ENCODE measurements at places on chromosomes 2 and 18. TPM values are rescaled to one million over a fixed set of nuclear protein-coding genes. Genes with fewer than 3 reads are reported as not detected.

IL1RL1 gene
- total RNA-seq = 6.3 TPM

RPL37A gene
- 2,277 TPM for total RNA-seq

ACOXL gene
- not detected for total RNA-seq

STAT4 gene
- total RNA-seq = 3.6 TPM

DOK6 gene
- total RNA-seq = 1.3 TPM

GTF2A1L gene
- 0.29 TPM for total RNA-seq

ANKRD62 gene
- total RNA-seq = not detected

TACR1 gene
- 2.4 TPM for total RNA-seq

PIEZO2 gene
- 26.2 TPM for total RNA-seq

RESP18 gene
- not detected for total RNA-seq

ELOA2 gene
- not detected for total RNA-seq

TTN gene
- 23.4 TPM for total RNA-seq

CABLES1 gene
- 18.1 TPM for total RNA-seq

FAHD2B gene
- total RNA-seq = 17.7 TPM

UGT1A10 gene
- total RNA-seq = not detected

ALPP gene
- not detected for total RNA-seq

TGFBRAP1 gene
- 29.8 TPM for total RNA-seq

RTTN gene
- 29.8 TPM for total RNA-seq

LRP1B gene
- 29.8 TPM for total RNA-seq

TUBB8B gene
- total RNA-seq = not detected

DSG1 gene
- total RNA-seq = not detected

INHBB gene
- 60.6 TPM for total RNA-seq

DSG2 gene
- total RNA-seq = 14.1 TPM

OTOF gene
- 0.32 TPM for total RNA-seq

LOXL3 gene
- total RNA-seq = 6.6 TPM

SETBP1 gene
- 26.2 TPM for total RNA-seq

PPM1B gene
- 95.9 TPM for total RNA-seq

ANKRD23 gene
- total RNA-seq = 7.2 TPM

PLB1 gene
- total RNA-seq = 8.8 TPM

IL36RN gene
- total RNA-seq = not detected

TMEM247 gene
- total RNA-seq = not detected

ALPI gene
- total RNA-seq = 0.33 TPM

CRACDL gene
- 10.8 TPM for total RNA-seq

ITGA6 gene
- total RNA-seq = 99.5 TPM

ARHGEF33 gene
- 1.6 TPM for total RNA-seq

COLEC11 gene
- total RNA-seq = 1.9 TPM

ERICH2 gene
- not detected for total RNA-seq

GREB1L gene
- total RNA-seq = 6.6 TPM

OXER1 gene
- total RNA-seq = 1.0 TPM

Data from breast epithelium (tissue), 4 donors.